ENCODE measurements at places on chromosomes 16 and 17.
A peak's percentile ranks its signal among the peaks of the same experiment; 100 is the strongest.

- no peak for DNase-seq
Measured at GRCh38 chr17:58270476-58271215, 10.1 kb downstream of the MPO start.

DNA sequence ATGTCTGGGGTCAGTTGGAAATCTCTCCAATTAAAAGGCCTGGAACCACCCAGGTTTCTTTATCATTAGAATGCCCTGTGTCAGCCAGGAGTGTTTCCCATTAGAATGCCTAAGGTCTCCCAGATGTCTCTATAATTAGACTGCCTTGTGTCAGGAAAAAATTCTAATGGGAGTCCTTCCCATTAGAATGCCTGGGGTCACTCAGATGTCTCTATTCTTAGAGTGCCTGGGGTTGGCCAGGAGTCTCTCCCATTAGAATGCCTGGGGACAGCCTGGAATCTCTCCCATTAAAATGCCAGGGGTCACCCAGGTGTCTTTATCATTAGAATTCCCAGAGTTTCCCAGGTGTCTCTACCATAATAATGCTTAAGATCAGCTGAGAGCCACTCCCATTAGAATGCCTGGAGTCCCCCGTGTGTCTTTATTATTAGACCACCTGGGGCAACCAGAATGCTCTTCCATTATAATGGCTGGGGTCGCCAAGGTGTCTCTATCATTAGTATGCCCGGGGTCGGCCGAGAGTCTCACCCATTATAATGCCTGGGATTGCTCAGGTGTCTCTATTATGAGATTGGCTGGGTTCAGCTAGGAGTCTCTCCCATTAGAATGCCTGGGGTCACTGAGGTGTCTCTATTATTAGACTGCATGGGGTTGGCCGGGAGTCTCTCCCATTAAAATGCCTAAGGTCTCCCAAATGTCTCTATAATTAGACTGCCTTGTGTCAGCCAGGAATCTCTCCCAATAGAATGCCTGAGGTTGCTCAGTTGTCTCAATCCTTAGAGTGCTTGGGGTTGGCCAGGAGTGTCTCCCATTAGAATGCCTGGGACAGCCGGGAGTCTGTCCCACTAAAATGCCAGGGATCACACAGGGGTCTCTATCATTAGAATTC is 2254.6 kb downstream of the TP53TG3F start:
- no peak for DNase-seq

DNA sequence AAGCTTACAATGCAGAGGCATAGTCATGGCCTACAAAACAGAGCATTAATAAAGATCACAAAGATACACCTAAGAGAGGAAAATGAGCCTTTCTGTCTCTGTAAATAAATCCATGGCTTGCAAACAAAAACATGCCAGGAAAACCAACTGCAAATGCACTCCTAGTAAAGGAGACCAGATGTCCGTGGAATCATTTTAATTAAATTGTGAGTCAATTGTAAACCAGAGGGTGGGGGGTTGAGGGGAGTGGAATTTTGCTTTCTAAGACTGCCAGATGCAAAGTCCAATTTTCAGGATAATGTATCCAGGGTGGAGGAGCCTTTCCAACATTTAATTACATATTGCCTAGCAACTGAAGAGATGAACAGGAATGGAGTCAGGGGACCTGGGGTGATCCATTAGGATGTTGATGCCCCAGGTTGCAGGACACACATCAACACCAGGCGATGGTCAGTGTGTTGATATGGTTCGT is 390.3 kb upstream of the CCL2 start:
- no peak for DNase-seq

DNA sequence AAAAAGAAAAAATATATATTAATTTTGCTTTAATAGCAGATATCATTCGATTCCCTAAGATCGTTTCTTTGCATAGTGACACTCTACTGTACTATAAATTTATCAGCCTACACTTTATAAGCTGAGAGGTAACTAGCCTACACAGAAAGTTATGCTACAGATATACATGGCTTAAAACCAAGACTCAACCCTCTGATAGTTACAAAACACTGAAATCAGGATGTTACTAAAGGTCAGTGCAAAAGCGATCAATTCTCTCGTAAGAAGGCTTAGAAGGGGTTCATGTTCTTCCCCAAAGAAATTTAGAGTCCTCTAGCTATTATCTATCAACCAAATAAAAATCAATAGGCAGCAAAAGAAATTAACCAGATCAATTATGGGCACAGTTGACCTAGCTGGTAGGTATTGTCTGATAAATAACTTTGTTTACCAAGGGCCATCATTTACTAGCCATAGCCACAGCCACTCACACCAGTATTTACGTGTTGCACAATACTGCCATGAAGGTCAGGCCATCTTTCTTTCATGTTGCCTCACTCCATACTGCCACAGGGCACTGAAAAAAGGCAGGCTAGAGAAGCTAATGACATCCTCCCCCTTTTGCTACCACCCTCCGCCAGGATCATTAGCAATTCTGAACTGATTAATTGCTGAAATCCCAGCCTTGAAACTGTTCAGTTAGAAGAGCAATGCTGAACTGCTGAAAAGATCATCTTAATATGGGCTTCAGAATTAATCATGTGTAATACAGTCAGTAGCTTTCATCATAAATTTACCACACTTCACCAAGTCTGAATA is 43.7 kb downstream of the RND2 start:
- no peak for DNase-seq

DNA sequence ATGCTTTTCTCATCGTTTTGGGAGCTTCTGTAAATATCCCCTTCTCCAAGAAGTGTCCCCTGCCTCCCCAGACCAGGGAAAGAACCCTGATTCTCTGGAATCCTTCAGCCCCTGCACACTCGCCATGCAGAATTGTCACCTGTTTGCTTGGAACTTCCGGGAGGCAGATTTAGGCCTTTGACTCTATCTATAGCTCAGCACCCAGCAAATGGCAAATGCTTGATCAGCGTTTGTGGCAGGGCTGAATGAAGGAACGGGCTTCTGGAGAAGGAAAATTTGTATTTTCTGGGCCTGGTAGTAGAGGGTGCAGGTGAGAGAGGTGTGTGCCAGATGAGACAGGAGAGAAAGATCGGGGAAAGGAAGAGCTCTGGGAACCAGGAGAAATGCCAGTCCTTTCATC is 18.3 kb upstream of the CACNG4 start:
- no peak for DNase-seq

GRCh38 chr17:74512624-74513091 is 18.6 kb downstream of the CD300LB start:
- DNase-seq, result no peak

- DNase-seq, result no peak
Measured at GRCh38 chr16:52462816-52463215, 84.1 kb downstream of the TOX3 start.

DNA sequence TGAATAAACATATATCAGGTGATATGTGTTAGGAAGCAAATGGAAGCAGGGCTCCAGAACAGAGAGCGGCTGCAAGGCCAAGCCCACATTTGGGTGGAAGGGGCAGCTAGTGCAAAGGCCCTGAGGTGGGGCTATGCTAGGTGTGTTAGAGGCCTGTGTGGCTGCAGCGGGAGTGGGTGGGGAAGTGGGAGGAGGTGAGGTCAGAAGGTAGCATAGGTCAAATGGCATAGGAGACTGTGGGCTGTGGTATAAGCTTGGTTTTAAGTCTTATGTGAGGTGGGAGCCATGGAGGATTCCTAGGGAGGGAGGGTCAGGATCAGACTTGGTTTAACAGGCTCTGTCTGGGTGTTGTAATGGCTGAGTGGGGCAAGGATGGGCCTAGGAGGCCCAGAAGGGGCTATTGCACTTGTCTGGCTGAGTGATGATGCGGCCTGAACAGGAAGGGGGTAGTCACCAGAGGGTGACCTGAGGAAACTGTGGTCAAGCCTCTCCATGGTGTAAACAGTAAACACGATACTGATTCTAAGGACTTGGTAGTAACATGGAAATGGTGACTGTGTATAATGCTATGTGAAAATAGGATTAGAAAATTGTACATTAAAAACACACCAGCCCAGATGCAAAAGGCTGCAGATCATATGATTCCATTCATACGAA is 31.1 kb downstream of the RAI1 start:
- no peak for DNase-seq

- DNase-seq, result no peak
Measured at GRCh38 chr16:67683767-67684166, 17.2 kb downstream of the C16orf86 start.

DNA sequence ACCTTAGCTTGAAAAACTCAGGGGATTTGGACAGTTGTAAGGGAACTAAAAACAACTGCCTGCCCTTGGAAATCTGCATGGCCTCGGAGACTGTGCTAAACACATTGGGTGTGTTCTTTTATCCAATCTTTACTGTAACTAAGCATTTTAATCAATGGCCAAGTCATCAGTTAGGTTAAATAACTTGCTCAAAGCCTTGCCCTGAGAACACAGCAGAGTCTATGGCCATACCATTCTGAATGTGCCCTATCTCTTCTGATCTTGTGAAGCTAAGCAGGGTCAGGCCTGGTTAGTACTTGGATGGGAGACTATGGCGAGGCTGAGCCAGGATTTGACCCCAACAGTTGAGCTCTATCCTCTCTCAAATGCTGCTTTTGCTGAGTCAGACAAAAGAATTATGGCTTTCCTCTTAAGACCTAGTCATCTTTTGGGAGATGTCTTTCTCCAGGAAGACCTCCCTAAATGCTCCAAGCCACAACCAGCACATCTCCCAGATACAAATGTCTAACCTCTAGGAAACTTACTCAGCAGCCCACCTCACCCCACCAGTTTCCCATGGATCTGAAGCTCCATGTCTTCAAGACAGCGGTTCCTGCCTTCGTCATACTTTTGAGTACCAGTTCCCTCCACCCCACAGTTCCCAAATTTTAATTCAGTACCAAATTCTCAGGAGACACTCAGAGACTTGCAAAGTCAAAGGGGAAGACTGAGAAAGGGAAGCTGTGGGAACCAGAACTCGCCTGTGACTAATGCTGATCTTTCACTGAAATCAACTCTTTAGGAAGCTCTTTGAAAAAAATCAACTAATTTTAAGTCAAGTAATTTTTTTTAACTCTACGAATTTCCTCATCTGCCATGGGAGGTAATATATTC is 336.1 kb downstream of the MAF start:
- DNase-seq, result no peak

DNA sequence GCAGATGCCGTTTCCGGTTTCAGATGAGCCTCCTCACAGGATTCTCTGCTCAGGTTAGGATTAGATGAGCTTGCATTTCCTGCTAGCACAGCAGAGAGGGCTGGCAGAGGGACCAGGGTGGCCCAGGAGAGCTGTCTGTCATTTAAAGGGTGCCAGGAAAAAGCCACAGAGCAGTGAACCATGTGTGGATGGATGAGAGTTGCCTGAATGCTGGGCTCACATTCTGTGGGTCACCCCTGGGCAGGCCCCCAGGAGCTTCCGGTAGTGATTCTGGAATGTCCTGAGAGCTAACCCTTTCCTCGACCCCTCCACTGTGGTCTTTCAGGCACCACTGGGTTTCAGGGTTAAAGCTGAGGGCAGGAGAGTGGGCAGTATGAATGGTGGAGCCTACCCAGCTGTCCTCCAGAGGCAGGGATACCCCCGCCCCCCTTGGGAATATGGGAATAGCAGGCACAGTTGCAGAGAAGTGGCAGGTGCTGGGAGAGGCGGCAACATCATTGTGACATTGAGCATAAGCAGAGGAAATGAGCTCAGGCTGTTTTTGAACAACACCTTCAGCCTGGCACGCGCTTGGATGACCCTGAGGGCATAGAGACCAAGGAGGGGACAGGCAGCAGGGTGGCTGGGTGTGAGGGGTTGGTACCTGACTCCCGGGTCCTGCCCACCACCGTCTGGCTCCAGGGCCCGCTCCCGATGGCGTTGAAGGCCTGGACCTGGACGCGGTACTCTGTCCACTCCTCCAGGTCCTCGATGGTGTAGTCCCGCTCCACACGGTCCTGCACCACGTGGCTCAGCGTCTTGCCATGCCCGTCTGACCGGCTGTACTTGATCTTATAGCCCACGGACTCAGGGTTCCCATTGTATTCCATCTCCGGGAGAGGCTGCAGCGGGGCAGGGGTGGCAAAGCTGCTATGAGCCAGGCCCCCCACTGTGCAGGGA is 83.0 kb upstream of the CDC42EP4 start:
- no peak for DNase-seq

- no peak for DNase-seq
Measured at GRCh38 chr16:85171759-85172454, 59.6 kb upstream of the CIBAR2 start.

- no peak for DNase-seq
Measured at GRCh38 chr17:31564883-31565301, 173.4 kb downstream of the RAB11FIP4 start.

DNA sequence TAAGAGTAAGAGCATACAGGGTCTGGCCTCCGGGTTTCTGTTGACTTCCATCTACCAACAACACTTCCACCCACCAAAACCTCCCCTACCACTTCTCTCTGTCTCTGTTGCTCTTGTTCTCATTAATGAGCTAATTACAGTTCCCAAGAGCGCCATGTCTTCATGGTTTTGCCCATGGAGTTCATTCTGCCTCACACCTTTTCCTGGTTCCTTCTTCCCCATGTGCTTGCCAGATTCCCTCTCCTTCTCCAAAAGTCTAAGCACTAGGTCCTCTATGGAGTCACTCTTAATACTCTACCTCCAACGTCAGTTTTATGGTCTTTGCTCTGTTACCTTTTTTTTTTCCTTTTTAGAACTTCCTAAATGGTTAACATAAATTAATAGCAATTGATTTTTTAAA is 92.8 kb downstream of the MYO1D start:
- DNase-seq, result no peak

- peak; percentile 31 for DNase-seq
Measured at GRCh38 chr17:16415031-16415924, at the start of gene TRPV2. Gene TRPV2, plus strand, starts transcription at chr17:16415571. Its CDS starts 2,098 bp downstream, at chr17:16417669.

- no peak for DNase-seq
Measured at GRCh38 chr17:44642834-44643233, 13.4 kb upstream of the MEIOC start.

All from effector CD4-positive, alpha-beta T cell (primary cell).